ENCODE measurements at places on chromosomes 4 and X.
A peak's percentile ranks its signal among the peaks of the same experiment; 100 is the strongest.

GRCh38 chrX:134891652-134892051 is 99.1 kb upstream of the SMIM10 start:
- no peak for DNase-seq

DNA sequence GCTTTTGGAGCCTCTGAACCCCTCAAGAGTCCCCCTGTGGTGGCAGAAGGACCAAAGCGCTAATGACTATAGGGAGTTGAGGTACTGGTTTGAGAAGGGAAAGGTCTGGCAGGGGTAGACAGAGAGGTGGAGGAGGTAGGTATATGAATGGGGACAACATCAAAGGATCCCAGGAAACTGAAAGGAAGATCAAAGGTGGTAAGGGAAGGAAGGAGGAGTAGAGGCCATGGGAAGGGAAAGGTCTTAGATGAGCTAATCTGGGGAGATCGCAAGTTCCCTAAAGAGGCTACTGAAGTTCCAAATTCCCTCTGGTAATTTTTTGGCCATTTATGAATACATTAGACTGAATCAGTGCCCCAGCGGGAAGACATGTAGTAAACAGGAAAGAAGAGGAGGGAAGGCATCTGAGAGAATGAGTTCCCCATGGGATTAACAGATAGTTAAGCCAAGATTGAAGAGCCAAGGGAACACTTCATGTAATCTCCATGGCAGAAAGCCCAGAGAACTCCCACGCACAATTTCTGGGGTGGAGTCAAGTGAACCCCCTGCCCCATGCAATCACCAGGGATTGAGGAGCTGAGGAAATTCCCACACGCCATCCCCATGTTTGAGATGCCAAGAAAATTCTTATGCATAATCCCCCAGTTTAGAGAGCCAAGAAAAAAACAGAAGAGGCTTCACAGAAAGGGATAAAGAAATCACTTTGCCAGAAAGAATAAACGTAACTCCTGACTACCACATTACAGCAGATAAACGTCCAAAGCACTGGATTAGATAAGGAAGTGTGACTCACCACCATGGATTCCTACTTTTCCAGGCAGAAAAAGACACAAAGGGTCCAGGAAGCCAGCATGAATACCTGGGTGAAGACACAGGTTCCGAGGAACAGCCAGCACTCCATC is 25.8 kb downstream of the ZNF630 start:
- DNase-seq = no peak

DNA sequence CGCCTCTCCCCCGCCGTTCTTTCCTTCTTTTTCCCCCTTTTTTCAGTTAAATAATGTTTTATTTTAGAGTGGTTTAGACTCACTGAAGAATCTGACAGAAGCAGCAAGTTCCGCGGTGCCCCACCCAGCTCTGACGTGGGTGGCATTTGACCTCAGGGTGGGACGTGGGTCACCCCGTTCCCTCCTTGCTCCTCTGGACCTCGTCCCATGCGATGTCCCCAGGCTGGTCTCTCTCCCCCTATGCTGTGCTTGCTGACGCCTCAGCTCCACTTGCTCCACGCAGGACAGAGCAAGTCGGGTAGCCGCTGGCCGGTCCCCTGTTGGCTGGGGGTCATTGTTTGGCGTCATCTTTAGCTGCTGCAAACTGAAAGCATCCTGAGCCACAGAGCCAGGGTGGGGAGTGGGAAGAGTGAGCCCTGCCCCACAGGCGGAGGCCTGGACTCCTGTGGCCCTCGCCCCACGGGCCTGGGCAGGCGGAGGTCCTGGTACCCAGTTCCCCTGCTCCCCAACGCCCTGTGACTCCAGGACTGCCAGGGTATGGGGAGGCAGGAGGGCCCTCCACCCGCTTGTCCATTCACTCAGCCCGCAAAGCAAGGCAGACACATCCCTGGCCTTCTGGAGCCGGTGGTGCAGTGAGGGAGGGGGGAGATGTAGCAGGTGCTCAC is 30.8 kb downstream of the TRMT44 start:
- DNase-seq = no peak

GRCh38 chrX:100609591-100609990 is 24.9 kb downstream of the TNMD start:
- DNase-seq = no peak

- DNase-seq = no peak
Measured at GRCh38 chr4:47410271-47410670, 53.2 kb downstream of the COMMD8 start.

GRCh38 chr4:168876106-168876505 is 133.9 kb downstream of the CBR4 start:
- DNase-seq = no peak

DNA sequence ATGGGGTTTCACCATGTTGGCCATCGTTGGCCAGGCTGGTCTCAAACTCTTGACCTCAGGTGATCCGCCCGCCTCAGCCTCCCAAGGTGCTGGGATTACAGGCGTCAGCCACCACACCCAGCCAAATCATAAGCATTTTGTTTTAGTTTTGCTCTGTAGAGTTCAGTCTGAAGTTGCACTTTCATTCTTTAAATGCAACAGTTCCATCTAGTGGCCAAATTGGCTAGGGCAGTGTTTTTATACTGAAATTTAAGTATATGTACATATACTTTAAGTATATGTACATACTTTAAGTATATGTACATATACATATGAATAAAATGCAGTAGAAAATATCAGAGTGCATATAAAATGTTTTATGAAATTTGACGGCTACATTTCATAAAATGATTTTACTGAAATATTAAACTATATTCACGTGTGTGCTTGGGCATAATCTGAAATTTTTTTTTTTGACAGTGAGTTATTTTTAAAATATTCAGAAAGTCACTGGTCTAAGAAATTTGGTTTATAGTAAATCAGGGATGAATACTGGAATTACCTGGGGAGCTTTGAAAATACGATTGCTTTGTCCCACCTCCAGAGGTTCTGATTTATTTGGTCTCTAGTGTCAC is 145.5 kb downstream of the NWD2 start:
- DNase-seq = peak; percentile 32

GRCh38 chr4:130071746-130072145 is 975.8 kb downstream of the C4orf33 start:
- DNase-seq = no peak

GRCh38 chr4:84917086-84917821 is 49.2 kb downstream of the WDFY3 start:
- DNase-seq = no peak

GRCh38 chrX:55161581-55161980 is 58.6 kb upstream of the PAGE5 start:
- peak; percentile 1 for DNase-seq

DNA sequence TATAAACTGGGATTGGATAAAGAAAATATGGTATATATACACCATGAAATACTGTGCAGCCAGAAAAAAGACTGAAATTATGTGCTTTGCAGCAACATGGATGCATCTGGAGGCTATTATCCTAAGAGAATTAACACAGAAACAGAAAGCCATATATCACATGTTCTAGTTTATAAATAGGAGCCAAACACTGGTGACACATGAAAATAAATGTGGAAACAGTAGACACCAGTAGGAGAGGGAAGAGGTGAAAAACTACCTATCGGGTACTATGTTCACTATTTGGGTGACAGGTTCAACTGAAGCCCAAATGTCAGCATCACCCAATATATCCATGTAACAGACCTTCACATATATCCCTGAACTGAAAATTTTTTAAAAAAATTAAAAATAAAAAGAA is 725.1 kb downstream of the C4orf33 start:
- DNase-seq = no peak

- no peak for DNase-seq
Measured at GRCh38 chrX:12372111-12372510, 233.8 kb downstream of the FRMPD4 start.

- no peak for DNase-seq
Measured at GRCh38 chr4:86050496-86050895, 309.4 kb downstream of the MAPK10 start.

DNA sequence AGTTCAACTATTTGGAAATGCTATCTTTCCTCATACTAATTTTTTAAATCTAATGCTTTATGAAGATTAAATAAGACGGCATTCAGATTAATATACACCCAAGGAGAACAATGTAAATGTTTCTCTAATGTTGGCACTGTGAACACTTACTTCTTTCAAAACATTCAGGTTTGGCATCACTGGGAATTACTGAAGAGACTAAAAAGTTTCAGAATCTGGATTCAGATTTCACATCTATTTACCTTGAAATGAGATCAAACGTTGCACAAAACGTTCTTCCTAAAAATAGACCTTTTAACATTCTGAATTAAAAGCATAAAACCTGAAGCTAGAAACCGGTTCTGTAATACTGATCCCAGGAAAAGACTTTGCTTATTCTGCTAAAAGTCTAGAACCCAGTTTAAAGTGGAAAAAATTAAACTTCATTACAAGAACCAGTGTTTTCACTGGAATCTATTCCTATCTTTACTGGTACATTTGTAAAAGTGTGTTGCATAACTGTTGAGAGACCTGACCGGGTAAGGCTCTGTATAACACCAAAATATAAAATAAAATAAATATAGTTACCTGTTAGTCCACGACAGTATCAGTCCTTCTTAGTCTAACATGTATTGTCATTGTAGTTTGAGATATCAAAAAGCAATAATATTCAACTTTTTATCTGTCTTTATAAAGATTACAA is 117.4 kb upstream of the MAP9 start:
- DNase-seq = no peak

- no peak for DNase-seq
Measured at GRCh38 chr4:102387552-102388150, 42.4 kb upstream of the SLC39A8 start.

GRCh38 chrX:12891171-12891570 is 15.2 kb upstream of the TLR8 start:
- DNase-seq = no peak

- no peak for DNase-seq
Measured at GRCh38 chrX:10566716-10567097, 53.7 kb downstream of the MID1 start.

GRCh38 chrX:116181300-116181699 is 10.8 kb downstream of the AGTR2 start:
- DNase-seq = no peak

DNA sequence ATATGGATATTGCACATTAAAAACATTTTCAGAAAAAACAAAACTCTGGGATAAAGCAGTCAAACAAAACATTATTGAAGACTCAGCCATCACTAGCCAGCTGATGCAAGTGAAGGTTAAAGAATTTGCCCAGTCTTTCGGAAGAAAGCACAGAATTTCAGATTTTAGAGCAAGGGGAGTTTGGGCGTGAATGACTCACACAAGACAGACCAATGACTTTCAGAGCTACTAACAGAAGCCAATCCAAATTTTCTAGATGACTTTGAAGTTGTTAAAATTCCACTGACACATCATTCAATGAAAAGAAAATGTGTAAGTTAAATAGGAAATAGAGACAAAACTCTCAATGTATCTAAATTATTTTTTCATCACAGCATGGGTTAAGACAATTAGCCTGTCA is 4.0 kb downstream of the MRFAP1L1 start:
- peak; percentile 38 for DNase-seq

GRCh38 chr4:36260731-36261130 is 16.4 kb upstream of the ARAP2 start:
- no peak for DNase-seq

DNA sequence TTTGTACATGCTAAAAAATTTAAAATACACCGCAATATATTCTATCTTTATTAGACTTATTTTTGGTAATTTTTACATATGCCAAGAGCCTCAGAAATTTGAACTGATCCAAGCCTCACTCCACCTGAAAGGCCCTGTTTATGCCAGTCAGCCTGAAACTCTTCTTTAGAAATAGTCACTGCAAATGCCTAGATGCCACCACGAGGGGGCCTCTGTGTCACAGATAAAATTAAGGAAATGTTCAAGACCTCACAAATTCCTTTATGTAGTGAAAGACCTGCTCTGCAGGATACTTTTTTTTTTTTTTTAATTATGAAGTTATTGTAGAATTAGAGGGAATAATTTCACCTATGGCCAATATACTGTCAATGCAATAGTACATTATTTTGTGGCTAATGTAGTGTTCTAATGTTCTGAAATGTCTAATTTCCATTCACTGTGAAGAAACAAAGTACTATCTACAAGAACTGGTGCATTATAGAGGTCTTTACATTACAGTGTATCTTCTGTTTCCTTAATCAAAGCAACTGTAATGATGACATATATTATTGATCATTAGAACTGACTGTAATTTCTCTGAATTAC is 69.8 kb downstream of the DTHD1 start:
- peak; percentile 81 for DNase-seq

DNA sequence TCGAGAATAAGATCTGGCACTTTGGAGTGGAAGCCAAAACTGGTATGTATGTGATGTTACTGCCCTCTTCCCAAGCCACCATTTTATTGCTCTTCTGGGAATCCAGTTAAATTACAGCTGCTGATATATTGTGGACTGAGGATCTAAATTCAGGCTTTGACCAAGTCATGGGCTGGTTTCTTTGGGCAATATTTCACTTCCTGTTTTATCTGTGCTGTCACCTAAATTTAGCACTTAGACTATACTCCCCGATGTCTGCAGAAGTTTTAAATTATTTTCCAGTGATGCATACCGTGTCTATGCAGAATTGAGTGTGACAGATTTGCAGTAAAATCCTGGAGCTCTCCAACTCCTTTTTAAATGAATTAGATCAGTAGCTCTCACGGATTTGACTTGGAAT is 100.0 kb downstream of the TEX13A start:
- no peak for DNase-seq

- DNase-seq = no peak
Measured at GRCh38 chr4:113173793-113174264, 124.4 kb downstream of the ANK2 start.

DNA sequence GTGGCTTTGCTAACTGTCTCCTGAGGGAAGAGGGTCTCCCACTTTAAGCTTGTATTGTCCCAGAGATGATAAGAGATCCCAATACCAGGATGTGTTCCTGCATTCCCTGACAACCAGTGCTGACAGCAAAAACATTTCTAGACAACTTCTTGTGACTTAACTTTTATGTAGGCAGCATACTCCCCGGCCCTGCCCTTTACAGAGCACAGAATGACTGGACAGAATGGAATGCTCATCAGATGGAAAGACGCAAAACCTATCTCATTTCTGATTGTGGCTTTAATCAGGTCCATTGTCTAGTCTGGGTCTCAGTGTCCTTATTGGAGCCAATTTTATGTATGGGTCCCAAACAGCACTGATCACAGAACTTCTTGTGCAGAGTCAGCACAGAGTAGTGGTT is 18.2 kb upstream of the PLAC1 start:
- no peak for DNase-seq

GRCh38 chr4:15007201-15007600 is 4.9 kb downstream of the CPEB2 start:
- no peak for DNase-seq

GRCh38 chr4:84957514-84958420 is 8.7 kb downstream of the WDFY3 start:
- no peak for DNase-seq

- no peak for DNase-seq
Measured at GRCh38 chr4:161991811-161992210, 172.0 kb downstream of the FSTL5 start.

GRCh38 chr4:11428231-11428898 is at the start of gene HS3ST1:
HS3ST1 (minus strand) TSS chr4:11428894; CDS start chr4:11400005, 28,889 bp downstream.
- no peak for DNase-seq

All from activated CD4-positive, alpha-beta T cell treated with anti-CD3 and anti-CD28 coated beads for 48 hours (primary cell).